ENCODE measurements at places on chromosomes 7 and 10.

- DNase-seq = no peak
Observed at GRCh38 chr10:130767116-130767730, 544.3 kb downstream of the TCERG1L start.

DNA sequence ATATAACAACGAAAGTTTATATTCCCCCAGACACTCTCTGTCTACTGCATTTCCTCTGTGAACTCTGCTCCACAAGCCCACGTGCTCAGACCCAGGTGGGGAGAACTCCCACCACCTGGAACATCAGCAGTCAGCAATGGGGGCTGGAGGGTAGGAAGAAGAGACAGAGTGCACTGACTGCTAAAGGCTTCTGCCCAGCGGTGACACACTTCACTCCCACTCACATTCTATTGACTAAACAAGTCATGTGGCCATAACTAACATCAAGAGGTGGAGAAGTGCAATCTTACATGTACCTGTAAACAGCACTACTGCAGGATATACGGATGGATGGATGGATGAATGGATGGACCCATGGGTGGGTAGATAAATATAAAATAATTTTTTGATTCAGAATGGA, 122.2 kb downstream of the MPP7 start:
- no peak for DNase-seq

- no peak for DNase-seq
Observed at GRCh38 chr7:48518092-48518491, 346.8 kb downstream of the ABCA13 start.

- DNase-seq = no peak
Observed at GRCh38 chr10:107371801-107372200, 207.3 kb upstream of the SORCS1 start.

- DNase-seq = no peak
Observed at GRCh38 chr10:125166658-125167057, 6.3 kb upstream of the CTBP2 start.

DNA sequence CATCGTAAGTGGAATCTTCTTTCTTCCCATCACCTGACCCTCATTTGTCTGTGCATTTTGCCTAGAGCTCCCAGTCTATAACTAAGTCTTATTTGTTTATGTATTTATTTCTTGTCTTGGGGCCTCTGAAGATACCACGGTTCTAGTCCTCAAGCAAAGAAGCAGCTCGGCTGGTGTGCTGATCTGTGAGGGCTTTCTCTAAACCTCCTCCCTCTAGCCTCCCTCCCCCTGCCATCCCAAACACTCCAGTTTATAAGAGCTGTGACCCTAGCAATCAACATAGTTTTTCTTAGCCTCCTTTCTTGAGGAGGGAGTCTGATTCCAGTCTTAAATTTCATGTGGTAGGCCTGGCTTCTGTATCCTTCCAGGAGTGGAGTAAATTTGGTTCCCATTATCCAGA, 15.7 kb upstream of the NDUFA5 start:
- no peak for DNase-seq

DNA sequence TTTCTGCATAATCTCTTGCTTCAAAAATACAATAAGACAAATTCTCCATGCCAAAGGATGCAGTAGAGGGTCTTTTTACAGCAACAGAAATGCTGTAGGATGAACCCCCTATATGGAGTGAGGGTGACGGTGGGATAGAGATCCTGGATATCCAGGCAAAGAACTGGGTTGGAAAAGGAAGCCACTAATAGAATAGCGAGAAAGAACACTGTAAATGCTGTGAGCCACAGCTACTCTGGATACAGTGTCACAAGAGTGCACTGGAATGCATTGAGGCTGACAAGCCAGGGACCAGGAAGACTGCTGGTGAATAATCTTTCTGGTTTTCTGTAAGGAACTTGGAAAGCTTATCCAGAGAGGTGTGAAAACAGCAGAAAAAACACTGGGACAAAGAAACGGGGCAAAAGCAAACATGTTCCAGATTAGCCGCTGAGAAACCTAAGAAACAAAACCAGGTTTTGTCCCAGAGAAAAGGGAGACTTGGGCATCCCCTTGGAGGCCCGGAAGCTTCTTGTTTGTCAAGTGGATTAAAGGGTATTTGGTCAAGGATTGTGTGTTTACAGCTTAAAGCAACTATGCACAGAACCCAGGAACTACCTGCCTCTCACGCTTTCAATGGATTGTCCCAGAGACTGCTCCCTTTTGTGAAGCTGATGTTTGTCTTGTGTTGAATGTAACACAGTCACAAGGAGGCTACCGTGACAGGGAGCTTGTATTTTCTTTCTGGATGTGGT, 6.2 kb upstream of the MSMB start:
- DNase-seq = no peak

DNA sequence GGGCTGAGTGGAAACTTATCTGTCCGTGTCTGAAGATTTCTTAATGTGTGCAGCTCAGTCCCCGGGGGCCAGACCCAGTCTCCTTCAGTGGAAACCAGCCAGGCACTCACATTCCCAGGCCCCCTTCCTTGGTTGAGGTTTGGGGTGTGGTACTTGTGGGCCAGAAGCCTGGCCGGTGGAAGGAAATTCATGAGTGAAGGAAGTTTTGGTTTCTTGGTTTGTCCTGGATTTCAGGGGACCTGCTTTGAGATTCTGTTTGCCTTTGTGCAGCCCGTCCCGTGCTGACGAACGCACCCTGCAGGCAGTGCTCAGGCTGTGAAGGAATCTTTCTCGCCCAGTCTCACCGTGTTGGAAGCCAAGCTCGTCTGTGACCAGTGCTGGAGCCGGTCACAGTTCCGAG, 2.9 kb downstream of the INPP5A start:
- no peak for DNase-seq
